NCI-H774 (cell line): ENCODE measurements at places on chromosomes 6 and 20.
A peak's percentile ranks its signal among the peaks of the same experiment; 100 is the strongest.

DNA sequence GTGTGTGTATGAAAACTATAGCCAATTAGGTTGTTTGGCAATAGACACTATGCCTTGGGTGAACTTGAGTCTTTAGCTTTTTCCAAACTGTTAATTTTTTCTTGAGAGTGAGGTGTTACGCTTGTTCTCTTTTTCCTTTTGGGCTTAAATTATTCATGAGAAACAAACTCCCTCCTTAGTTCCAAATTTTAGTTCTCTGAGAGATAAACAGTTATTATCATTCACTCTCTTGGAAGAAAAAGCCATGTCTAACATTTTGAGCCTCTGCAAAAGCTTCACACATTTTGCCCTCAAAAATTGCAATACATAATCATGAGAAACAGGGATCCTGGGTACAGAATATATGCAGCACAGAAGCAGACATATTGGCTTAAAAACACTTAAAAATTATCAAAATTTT lies 1353.9 kb upstream of the MAP3K7 start:
- DNase-seq: no peak

- peak; percentile 48 for DNase-seq
Measured at GRCh38 chr6:135506270-135506997, 8.9 kb upstream of the AHI1 start.

- no peak for DNase-seq
Measured at GRCh38 chr6:106939208-106939607, 35.3 kb downstream of the CD24 start.

- no peak for DNase-seq
Measured at GRCh38 chr6:2578767-2579166, 172.0 kb downstream of the MYLK4 start.

- DNase-seq: no peak
Measured at GRCh38 chr20:61253640-61254511, 1.8 kb downstream of the CDH4 start.

- DNase-seq: no peak
Measured at GRCh38 chr6:13273931-13274706, 54.2 kb downstream of the TBC1D7 start.

DNA sequence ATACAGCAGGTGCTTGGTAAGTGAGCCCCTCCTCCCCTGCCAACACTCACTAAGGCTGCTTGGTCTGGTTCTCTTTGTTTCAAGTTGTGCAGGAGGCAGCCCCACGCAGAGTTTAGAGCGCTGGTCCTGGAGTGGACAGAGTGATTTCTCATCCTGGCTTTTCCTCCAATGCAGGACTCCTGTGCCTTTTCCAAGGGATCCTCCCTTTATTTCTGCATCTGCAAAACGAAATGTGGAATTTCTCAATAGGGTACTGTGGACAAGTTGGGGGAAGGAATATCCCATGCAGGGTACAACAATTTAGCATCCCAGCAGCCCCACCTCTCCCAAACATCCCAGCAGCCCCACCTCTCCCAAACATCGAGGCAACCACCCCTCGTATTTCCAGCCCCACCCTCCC lies 30.6 kb upstream of the CCDC167 start:
- no peak for DNase-seq
